CD4-positive, CD25-positive, alpha-beta regulatory T cell (primary cell): ENCODE measurements at places on chromosomes 13 and 19. TPM values are rescaled to one million over a fixed set of nuclear protein-coding genes. Genes with fewer than 3 reads are reported as not detected.

DNA sequence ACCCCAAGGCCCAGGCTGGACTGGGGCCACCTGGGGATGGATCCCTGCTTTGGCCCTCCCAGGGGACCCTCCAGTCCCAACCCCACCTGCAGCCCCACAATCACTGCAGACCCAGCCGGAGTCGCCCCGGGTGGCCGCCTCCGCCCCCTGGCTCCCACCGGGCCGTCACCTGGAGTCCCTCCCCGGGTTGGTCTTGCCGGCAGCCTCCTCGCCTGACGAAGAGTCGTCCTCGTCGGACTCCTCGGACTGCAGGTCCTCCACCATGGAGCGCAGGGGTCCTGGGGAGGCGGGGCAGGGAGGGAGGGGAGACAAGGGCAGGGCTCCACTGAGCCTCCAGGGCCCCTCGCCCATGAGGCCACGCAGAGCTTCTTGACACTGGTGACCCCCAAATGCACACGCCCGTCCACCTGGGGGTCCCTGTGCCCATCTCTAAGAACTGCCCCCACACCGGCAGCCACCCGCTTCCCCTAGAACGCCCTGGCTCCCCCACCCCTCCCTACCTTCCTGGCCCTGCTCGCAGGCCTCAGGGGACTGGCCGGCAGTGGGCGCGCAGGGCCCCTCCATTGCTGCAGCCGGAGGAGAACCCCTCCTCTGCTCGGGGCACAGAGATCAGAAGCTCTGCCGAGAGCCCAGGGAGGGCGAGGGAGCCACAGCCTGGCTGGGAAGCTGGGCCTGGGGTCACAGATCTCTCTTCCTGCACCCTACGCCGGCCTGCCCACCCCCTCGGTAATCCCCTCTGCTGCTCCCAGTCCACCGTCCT, 63.4 kb downstream of the MLLT1 start:
- no peak for DNase-seq
- H3K27me3 ChIP-seq: no peaks in the 10 kb centered on the region
- no peak overlapping the region for H3K4me3 ChIP-seq
- H3K4me1 ChIP-seq: no peaks in the 10 kb centered on the region
- peaks cover 3% of the 10 kb centered on the region for H3K36me3 ChIP-seq

DNA sequence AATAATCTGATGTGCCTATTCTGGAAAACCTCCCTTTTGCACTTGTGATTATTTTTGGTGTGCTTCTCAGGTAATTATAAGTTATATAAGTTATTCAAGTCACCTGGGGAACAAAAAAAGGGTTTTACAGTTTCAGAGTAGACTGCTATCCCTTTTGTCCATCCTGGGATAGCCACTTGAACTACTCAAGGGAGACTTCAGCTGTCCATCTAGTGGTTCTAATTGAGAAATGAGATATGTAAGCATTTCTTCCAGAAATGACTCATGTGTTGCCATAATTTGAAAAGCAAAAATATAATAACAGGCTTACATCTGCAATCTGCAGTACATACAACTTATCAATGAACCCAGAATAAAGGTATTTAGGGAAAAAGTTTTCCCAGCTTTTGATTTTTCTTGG, 20.4 kb downstream of the UBL3 start:
- peaks cover 31% of the 10 kb centered on the region for H3K4me1 ChIP-seq

DNA sequence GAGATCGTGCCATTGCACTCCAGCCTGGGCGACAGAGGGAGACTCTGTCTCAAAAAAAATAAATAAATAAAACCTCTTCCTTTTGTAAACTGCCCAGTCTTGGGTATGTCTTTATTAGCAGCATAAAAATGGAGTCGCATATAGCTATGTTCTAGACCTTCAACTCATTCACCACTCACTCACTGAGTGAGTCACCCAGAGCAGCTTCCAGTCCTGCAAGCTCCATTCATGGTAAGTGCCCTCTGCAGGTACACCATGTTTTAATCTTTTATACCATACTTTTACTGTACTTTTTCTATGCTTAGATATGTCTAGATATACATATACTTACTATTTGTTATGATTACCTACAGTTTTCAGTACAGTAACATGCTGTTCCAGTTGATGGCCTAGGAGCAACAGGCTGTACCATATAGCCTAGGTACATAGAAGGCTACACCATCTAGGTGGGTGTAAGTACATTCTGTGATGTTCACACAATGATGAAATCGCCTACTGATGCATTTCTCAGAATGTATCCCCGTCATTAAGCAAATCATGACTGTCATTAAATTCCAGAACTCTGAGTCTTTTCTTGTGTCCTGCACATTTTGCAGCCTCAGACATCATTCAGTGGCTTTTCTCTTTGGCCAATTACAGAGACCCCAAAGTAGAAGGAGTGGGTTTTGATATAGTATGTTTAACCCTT, 13.7 kb upstream of the FARP1 start:
- H3K4me1 ChIP-seq: no peaks in the 10 kb centered on the region
- H3K36me3 ChIP-seq: no peaks in the 10 kb centered on the region
- no peak overlapping the region for H3K27ac ChIP-seq
- no peak overlapping the region for H3K4me3 ChIP-seq
- H3K27me3 ChIP-seq: no peaks in the 10 kb centered on the region
- DNase-seq: no peak

Gene PSPN
- polyA plus RNA-seq: 0.72 TPM

Gene PABPC3
- 0.15 TPM for polyA plus RNA-seq
